Hypothalamus (tissue), 51 donors: ENCODE measurements at places on chromosomes 2 and 18.

GRCh38 chr2:72959554-72959953, 42.2 kb downstream of the EMX1 start:
- DNase-seq: no peak

DNA sequence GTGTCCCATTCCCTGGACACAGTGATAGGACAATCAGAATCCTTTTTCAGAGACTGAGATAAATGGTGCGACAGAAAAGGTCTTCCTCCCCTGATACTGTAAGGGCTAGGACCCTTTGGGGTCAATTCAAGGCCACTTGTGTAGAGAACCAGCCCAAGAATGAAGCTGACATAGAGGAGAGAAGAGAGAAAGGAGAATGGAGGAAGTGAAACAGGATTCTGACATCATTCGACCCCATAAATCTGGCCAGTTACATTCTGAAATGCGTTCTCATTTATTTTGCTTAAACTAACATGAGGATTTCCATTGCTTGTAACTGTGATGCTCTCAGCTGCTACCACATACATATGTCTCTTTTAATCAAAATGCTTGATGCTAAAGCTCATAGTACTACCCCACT, 148.1 kb downstream of the TMEM163 start:
- no peak for DNase-seq

- no peak for DNase-seq
Observed at GRCh38 chr2:42978887-42979415, 186.6 kb upstream of the HAAO start.

GRCh38 chr2:236642125-236642524, 72.5 kb downstream of the ACKR3 start:
- DNase-seq: no peak

DNA sequence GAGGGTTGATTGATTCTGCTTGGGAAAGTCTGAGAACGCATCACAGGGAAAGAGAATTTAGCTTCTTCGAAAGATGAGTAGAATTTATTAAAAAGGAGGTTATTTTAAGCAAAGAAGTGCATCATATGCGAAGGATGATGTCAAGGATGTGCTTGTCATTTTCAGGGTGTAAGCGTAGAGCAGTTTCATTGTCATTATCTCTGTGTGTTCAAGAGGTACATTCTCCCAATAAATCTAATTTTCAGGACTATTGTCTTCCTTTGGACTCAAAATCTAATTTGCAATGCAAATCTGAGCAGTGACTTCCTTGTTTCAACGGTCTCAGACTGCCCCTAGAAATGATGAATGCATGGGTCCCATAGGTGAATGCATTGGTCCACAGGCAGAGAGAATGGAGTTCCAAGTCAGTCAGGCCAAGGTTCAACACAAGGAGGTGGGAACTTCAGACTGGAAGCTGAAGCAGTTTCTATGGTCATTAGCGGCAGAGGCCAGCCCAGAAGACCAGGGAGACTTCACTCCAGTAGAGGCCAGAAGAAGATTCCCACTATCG, 99.8 kb downstream of the CDC42EP3 start:
- DNase-seq: no peak
